ENCODE measurements at places on chromosomes 7 and 10.

GRCh38 chr7:51234609-51235308 lies 81.8 kb downstream of the COBL start:
- DNase-seq, result no peak

- no peak for DNase-seq
Measured at GRCh38 chr10:78436222-78436573, 402.5 kb downstream of the RPS24 start.

DNA sequence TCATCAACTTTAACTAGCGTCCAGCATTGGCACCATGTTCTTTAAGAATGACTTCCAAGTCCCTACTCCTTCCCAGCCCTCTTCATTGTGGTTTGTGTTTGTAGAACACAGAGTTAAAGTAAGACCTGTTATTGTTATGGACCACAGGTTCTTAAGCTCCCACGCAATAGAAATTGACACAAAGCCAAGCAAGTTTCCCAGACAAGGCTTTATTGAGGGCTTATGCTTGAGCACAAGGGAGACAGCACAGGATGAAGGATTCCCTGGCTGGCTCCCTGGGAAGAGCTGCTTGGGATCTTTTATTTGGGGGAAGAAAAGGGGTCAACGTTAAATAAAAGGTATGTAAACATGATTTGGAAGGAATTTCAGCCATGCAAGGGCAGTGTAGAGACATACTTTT lies 44.3 kb upstream of the PRKCQ start:
- DNase-seq, result no peak

DNA sequence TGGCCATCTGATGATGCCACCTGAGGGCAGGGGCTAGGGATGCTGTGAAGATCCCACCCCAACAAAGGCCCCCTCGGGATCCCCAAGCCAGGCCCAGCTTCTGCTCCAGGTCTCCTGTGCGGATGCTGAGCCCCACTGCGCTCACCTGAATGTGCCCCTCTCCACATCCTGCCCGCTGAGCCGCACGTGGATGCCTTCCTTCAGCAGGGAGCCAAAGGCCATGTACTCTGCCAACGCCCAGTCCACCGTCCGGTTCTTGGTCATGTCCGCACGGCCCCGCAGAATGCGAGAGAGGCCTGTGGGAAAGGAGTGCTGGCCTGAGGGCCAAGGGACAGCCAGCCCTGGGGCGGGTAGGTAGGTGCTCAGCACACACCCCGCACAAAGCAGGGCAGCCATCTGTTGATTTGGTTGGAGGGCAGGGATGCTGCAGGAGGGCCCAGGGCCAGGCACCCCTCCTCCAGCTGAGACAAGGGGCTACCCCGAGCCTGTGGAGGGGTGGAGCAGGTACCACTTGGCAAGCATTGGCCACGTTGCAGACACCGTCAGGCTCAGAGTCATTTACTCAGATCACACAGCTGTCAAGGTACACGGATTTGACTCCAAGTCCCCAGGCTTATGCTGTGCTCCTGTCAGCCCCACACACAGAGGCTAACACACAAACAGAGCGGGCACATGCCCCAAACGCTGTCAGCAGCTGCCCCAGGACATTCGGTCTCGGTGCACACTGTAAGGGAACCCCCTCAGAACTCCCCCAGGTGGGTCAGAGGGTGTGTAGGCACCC lies 19.2 kb downstream of the OGDHL start:
- DNase-seq, result no peak

- no peak for DNase-seq
Measured at GRCh38 chr7:148540041-148540738, 50.4 kb upstream of the C7orf33 start.

- no peak for DNase-seq
Measured at GRCh38 chr10:72073708-72074573, 14.4 kb downstream of the SPOCK2 start.

DNA sequence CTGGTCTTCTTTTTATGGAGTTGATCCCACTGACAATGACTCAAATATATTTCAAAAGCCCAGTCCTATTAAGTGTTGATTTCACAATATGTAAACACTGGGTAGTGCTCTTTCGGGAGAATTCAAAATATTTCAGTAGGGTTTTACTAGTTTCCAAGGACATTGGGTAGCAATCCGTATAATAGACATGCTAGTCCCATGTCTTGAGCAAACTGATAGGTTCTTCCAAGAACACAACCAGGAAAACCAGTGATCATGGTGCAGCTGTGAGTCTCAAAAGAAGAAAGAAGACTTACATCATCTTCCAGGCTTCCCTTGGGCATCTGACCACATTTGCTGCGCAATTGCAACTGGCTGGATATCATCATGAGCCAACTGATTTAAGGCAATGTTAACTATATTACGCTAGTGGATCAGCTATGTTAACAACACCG lies 59.3 kb upstream of the APBB1IP start:
- DNase-seq, result no peak

- no peak for DNase-seq
Measured at GRCh38 chr7:66443946-66444345, 184.7 kb upstream of the KCTD7 start.

GRCh38 chr7:127979728-127980126 lies 51.5 kb downstream of the LRRC4 start:
- DNase-seq, result no peak

- no peak for DNase-seq
Measured at GRCh38 chr10:113426181-113426877, 126.5 kb upstream of the HABP2 start.

DNA sequence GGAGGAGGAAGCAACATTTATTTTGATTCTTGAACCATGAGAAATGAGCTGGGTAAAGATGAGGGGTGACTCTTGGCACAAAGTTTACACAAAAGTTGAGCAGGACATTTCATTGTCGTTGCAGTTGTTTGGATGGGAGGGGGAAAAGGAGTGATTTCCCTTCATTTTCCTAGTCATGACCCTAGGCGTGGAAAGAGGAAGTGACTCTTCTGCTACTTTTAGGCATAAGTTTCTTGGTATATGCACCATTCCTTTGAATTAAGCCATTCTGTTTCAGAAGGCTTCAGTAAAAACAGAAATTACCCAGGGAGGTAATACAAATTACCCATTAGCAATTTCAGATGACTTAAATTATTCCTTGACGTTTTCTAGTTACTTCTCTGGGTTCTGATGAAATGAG lies 113.9 kb upstream of the FAM171A1 start:
- DNase-seq, result no peak

- DNase-seq, result no peak
Measured at GRCh38 chr10:12700557-12700874, 301.0 kb downstream of the CCDC3 start.

- no peak for DNase-seq
Measured at GRCh38 chr10:87691506-87692070, 31.9 kb downstream of the PAPSS2 start.

DNA sequence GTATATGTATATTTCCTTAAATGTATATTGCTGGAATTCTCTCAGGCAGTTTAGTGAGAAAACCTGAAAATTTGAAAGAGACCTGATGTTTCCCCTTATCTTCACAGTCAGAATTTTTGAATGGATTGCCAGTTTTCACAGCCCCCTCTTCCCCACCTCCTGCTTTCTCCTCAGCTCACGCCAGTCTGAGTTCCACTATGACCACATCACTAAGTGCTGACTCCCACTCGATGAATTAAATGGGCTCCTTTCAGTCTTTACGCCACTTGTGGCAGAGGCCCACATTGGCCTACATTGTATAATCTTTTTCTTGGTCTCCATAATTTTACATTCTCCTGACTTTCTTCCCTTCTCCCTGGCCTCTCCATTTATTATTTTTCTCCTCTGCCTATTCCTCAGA lies 3.1 kb upstream of the CLEC5A start:
- DNase-seq, result no peak

GRCh38 chr7:98202367-98203195 lies 8.7 kb upstream of the BHLHA15 start:
- no peak for DNase-seq

GRCh38 chr10:32263300-32263699 lies 83.7 kb downstream of the EPC1 start:
- no peak for DNase-seq

All from nephron progenitor cell (in vitro differentiated cells).